ENCODE measurements at places on chromosomes 4 and X. TPM values are rescaled to one million over a fixed set of nuclear protein-coding genes. Genes with fewer than 3 reads are reported as not detected.

SHOX gene
- not detected for total RNA-seq

MRPL1 gene
- total RNA-seq, result 47.9 TPM

DNA sequence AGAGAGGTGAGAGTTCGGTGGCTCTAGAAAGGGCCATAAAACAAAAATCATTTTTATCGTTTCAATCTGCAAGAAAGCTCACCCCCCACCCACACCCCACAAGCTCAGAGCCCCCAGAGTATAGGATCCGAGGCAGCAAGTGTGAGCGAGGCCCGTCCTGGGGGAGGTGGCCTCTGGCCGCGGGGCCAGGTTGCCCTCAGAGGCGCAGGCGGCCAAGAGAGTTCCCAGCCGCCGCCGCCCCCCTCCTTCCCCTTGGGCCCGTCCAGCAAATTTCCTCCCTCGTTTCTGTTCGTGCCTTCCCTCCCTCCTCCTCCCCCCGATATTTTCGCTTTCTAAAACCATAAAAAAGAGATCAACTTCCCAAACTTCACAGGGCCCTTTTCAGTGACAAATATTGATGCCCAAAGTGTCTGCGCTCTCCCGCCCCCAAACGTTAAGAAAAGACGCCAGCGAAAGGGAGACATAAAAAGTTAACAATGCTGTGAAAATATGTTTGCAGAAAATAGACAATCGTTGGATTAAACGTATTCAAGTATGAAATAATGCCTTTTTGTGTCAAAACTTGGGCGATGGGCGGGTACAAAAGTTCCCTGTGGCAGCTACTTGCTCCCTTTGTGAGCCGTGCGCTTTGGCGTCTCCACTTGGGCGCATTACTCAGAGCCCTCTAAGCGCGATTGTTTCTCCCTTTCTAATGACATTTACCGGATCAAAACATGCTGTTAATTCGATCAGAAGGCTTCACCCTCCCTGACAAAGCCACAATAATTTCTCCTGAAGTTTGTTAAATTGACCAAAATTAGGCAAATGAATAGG lies 1.1 kb upstream of the HELT start:
- DNase-seq, result no peak

DNA sequence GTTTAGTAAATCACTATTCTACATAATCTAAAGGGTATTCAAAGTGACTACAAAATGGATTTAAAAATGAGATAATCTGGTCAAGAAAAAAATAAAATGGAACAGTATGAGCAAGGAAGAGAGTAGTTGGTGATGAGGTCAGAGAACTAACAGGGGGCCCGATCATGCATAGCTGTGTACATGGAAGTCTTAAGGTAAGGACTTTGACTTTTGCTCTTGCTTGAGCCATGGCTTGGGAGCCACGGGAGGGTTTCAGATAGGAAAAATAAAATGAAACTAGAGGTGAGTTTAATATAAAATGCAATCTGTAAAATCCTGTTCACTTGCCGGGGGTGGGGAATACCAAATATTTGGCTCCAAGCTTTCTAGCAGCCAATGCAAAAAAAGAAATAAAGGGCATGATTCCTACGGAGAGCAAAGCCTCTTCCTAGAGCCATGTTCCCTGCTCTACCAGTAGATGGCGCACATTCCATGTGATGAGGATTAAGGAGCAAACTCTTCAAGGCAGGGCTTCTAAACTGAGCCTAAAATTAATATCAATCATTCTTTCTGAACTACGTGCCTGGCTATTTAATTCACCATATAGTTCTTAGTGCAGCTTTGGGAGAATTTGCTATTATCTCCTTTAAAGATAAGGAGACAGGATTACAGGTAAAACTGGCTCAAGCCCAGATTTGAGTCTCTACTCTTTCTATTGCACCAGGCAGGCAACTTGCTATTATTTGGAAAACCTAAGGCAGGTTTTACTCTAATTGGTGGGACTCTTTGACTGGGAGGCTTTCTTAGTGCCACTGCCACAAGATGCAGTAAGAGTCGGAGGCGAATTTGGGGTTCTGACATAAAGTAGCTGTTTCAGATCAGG lies 6.8 kb upstream of the CLCN5 start:
- no peak for DNase-seq

- no peak for DNase-seq
These were observed 50.0 kb downstream of the NOP14 start for GRCh38 chr4:2913168-2913567.

- DNase-seq, result no peak
These were observed 396.1 kb downstream of the KCNIP4 start for GRCh38 chr4:21552455-21552854.

- DNase-seq, result no peak
These were observed 110.5 kb downstream of the ANXA3 start for GRCh38 chr4:78661921-78662521.

DNA sequence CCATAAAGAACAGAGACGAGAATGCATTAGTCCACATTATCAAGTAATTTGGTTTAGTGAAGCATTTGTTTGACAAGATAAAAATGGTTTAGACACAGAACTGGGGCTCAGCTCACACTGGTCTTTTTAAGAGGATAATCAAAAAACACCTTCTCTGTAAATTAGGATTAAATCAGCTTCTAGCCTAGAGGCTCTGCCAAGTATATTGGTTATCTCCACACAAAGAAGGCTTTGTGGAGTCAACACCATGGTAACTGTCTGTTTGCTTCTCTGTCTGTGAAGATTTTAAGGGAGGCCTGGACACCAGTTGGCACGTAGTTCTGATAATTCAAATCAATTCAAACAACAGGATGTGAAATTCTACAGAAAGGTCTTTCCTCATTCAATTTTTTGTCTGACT lies 687.0 kb downstream of the DMD start:
- DNase-seq, result no peak

DNA sequence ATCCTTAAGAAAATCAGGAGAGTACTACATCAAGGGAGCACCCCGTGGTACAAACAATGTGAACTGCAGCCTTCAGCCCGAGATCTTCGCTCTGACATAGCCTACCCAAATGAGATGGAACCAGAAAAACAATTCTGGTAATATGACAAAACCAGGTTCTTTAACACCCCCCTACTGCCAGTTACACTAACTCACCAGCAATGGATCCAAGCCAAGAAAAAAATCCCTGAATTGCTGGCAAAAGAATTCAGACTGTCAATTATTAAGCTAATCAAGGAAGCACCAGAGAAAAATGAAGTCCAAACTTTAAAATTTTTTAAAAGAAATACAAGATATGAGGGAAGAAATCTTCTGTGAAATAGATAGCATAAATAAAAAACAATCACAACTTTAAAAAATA lies 101.7 kb upstream of the KLF8 start:
- no peak for DNase-seq

CSAG2 gene
- total RNA-seq, result not detected

DAPP1 gene
- total RNA-seq, result 0.73 TPM

TMPRSS11B gene
- total RNA-seq, result not detected

MAGIX gene
- total RNA-seq, result 4.3 TPM

- no peak for DNase-seq
These were observed 65.9 kb downstream of the VEGFC start for GRCh38 chr4:176726803-176727202.

ARSD gene
- total RNA-seq, result 5.4 TPM

DNA sequence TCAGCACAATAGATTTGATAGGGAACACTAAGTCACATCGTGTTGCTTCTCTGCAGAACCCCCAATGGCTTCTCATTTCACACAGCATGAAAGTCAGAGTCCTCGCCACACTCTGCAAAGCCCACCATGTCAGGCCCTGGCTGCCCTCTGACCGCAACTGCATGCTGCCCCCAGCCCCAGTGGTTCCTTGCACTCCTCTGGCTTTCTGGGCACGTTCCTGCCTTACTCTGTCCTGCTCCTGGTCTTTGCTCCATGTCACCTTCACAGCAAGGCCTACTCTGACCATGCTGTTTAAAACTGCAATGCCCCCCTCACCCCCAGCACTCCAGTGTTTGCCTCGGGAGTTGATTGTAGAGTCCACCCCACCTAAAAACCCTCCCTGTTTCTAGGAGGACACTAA lies 78.1 kb downstream of the EVC start:
- no peak for DNase-seq

GRCh38 chrX:38965888-38966287 lies 164.6 kb downstream of the MID1IP1 start:
- no peak for DNase-seq

DNA sequence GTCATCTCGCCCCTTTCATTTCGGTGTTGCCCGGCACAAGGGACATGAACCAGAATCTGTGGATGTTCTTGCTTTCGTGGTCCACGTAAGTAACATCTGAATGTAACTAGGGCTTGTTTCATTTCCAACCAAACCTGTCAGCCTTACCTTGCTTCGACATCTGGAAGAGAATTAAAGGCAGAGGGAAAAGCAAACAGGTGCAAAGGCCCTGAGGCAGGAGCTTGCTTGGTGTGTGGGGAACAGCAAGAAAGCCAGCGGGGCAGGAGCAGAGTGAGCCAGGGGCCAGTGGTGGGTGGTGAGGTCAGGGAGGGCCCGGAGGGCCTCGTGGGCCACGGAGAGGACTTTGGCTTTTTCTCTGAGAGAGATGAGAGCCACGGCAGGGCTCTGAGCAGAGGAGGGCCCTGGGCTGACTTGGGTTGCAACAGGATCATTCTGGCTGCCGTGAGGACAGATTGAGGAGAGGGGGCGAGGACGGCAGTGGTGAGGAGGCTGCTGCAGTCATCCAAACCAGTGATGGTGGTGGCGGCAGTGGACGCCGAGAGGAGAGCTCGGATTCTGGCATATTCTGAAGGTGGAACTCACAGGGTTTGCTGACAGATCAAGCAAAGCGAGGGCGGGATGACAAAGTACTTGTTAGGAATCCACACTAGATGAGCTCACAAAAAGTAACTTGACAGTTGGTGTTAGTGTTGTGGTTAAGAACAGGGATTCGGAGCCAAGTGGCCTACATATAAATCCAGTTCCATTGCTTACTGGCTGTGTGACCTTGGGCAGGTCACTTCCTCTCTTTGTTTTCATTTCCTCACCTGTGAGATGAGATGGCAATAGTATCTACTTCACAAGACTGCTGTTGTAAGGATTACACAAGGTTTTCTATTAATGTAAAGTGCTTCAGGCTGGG lies 6.8 kb upstream of the WDR13 start:
- no peak for DNase-seq

- no peak for DNase-seq
These were observed 14.4 kb downstream of the STK26 start for GRCh38 chrX:132037479-132037993.

GRCh38 chr4:153927451-153927850 lies 138.6 kb upstream of the SFRP2 start:
- DNase-seq, result no peak

STATH gene
- total RNA-seq, result not detected

- DNase-seq, result no peak
These were observed 608.7 kb downstream of the TLL1 start for GRCh38 chr4:166481739-166482138.

AFM gene
- not detected for total RNA-seq

DNA sequence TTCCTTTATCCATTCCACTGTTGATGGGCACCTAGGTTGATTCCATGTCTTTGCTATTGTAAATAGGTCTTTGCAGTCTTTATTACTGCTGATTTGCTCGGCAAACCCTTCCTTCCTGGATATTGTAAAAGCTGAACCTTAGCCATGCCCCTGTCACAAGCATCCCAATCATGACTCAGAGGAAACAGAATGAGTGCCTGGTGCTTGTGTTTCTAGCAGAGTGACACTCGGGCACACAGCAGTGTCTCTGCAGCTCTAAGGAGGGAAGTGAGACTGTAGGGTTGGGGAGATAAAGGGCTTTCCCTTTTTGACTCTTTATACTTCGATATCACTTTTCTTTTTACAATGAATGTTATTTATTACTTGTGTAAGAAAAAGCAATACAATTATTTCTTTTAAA lies 83.3 kb downstream of the AKAP4 start:
- DNase-seq, result no peak

DNA sequence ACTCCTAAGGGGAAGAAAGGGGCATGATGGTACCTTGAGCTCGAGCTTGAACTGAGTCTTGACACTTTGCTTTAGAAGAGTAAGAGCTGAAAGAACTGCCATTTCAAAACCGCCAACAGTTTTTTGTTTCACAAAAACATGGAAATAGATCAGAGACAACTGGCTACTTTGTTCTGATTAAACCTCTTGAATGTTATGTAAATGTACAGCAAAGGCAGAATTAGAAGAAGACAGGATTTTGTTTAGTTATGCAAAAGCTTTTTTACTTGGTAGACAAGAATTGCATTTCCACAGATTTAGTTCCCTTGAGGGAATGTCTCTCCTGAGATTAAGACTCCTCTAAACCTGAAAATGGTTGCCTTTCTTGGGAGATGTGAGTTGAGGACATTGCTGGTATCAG lies 33.3 kb upstream of the STPG2 start:
- DNase-seq, result no peak

- no peak for DNase-seq
These were observed 1080.9 kb upstream of the IGFBP7 start for GRCh38 chr4:58191109-58191508.

N4BP2 gene
- 4.1 TPM for total RNA-seq

DNA sequence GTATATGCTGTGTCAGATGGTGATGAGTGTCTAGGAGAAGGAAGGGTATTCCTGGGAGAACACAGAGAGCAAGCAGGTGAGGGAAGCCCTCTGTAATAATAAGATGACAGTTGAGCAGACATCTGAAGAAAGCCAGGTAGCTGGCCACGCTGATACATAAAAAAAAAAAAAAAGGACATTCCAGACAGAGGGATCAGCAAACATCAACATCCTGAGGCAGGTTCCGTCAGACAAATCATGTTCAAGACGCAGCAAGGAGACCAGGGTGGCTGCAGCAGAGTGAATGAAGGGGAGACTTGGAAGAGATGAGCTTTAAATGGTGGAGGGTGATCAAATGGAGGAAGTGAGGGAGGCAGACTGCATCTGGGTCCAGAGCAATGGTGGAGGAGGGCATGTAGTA lies 97.6 kb upstream of the ANXA3 start:
- DNase-seq, result no peak

GPC3 gene
- 8.5 TPM for total RNA-seq

GUCY1A1 gene
- 88.4 TPM for total RNA-seq

ADGRG2 gene
- total RNA-seq, result 0.62 TPM

DNA sequence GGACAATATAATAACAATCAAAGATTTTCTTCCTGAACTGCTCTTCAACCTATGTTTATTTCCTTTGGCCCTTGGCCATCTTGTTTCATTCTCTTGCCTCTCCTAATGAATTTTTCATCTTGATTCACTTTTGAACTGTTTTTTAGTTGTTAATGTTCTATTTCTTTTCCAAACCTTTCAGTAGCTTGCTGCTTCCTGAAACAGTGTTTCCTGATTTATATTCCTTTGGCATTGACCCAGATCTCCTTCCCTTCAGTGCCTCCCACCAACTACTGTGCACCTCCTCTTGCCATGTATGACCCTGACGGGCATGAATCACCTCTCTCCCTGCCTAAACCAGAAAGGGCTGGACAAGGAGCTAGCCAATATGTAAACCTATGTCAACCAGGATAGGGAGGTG lies 25.6 kb upstream of the SPP1 start:
- DNase-seq, result no peak

GABRB1 gene
- 1.0 TPM for total RNA-seq

POLN gene
- 2.0 TPM for total RNA-seq

RBMX gene
- 73.5 TPM for total RNA-seq

- no peak for DNase-seq
These were observed 283.9 kb upstream of the AGA start for GRCh38 chr4:177726111-177726510.

GRCh38 chrX:136046295-136047015 lies 61.2 kb downstream of the SLC9A6 start:
- DNase-seq, result no peak
